Activated CD8-positive, alpha-beta memory T cell treated with anti-CD3 and anti-CD28 coated beads for 1 hour (primary cell): ENCODE measurements at places on chromosomes 11 and 22.

DNA sequence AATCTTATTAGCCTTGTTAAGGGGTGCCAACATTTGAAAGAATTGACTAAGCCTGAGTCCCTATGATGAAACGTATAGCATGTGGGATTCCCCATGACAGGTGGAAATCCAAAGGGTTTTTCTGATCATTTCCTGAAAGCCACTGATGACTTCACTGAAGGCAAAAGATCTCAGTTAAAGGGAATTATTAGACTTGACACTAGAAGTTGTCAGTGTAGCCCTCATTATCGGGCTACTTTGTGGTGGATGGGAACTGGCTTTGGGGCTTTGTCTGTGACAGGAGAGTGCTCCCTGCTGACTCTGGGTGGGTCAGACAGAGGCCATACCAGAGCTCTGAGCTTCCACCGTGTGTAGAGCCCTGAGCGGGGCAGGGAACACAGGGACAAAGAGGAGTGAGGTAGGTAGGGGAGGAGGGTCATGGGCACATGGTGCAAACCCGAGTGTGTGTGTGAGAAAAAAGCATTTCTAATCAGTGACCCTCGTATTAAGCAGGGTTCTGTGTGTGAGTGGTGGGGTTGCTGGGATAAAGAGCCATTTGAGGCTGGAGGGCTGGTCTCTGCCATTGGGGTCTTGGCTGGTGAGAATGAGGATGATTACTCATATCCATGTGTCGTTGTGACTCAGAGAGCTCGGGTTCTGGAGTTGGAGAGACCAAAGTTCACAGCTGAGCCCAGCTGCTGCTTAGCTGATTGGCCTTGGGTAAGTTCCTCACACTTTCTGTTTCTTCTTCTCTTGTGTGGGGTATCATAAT lies 101.1 kb downstream of the GRIK4 start:
- no peak for DNase-seq

- no peak for DNase-seq
Observed at GRCh38 chr11:32437495-32438345, 2.4 kb upstream of the WT1 start.

DNA sequence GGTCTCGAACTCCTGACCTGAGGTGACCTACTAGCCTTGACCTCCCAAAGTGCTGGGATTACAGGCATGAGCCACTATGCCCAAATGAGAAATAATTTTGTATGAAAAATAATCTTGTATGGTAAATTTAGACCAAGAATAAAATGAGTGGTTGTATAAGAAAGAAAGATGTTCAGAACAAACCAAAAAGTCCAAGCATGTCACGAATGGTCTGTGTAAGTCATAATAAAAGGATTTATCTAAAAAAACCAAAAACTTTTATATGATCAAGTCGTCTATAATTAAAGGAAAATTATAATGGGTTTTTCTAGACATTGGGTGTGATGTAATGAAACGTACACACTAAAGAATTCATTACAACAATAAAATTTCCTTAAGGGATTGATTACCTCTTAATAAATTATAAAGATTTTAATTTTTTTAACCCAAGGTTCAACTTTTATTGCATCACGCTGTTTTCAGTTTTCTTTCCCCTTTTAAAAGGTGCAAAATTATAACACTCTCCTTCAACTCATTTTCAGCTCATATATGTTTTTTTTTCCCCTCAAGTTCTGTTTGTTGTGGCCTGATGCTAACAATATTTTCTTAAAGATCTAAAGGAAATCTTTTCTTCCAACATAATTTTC lies 8.9 kb upstream of the AQP11 start:
- no peak for DNase-seq

- DNase-seq, result no peak
Observed at GRCh38 chr11:11995601-11996000, 12.8 kb downstream of the DKK3 start.

DNA sequence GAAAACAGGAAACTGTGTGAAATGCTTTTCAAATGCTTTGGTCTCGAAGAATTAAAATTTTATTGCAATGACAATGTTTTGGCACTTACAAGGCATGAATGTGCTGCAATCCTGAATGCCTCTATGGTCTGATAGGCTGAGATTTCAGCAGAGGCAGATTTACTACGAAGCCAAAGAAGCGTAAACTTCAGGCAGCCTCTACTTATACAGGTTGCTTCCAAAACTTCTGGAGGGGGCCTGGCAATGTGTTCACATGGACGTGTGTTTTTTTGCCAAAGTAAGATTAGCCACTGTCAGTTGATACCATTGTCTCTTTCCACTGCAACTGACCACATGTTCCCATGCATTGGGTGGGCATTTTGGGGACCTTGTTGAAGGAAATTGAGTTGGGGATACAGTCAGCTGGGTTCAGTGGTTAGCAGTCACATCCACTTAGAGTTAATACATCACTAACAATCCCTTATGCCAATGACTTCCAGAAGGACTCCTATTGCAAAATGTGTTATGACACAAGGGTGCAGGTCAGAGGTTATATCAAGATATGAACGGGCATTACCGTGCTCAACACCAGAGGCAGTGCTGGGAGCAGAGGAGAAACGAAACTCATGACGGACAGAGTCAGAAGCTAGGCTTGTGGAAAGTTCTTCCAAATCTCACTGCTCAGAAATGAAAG lies 48.8 kb downstream of the ABTB2 start:
- no peak for DNase-seq

- DNase-seq, result no peak
Observed at GRCh38 chr11:5689551-5689983, at the start of gene TRIM22. TSS of gene TRIM22 (plus strand) at chr11:5689790. CDS start at chr11:5696233, 6,443 bp downstream.

DNA sequence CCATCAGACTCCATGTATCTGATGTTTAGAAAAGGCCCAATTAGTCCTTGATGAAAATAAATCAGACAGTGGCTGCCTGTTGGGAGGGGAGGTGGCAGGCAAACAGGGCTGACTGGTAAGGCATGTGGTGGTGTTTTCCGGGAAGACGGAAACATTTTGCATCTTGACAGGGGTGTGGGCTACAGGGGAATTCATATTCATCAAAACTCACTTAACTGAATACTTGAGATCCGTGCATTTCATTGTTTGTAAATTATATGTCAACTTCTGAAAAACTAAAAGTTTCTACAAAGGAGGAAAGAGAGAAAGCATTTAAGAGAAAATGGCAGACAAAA lies 10.1 kb upstream of the MOB2 start:
- DNase-seq, result no peak

- DNase-seq, result no peak
Observed at GRCh38 chr11:42239188-42239587, 779.7 kb upstream of the LRRC4C start.

- no peak for DNase-seq
Observed at GRCh38 chr11:17906436-17906835, 106.4 kb downstream of the SERGEF start.

DNA sequence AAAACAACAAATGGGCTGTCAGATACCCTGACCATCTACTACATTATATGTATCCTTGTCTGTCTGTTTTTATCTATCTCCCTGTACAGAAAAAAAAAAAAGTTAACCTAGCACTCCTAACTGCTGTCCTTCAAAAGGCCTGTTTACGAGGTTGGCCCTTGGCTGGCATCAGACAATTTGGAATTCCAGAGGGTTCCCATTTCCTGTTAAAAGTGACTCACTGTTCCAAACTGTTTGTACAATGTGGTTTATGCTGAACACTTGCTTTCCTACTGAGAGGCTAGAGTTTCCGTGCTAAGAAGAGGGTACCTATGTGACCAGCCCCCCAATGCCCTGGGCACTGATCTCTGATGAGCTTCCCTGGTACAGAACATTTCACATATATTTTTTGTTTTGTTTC lies 65.9 kb upstream of the HMGXB4 start:
- no peak for DNase-seq

DNA sequence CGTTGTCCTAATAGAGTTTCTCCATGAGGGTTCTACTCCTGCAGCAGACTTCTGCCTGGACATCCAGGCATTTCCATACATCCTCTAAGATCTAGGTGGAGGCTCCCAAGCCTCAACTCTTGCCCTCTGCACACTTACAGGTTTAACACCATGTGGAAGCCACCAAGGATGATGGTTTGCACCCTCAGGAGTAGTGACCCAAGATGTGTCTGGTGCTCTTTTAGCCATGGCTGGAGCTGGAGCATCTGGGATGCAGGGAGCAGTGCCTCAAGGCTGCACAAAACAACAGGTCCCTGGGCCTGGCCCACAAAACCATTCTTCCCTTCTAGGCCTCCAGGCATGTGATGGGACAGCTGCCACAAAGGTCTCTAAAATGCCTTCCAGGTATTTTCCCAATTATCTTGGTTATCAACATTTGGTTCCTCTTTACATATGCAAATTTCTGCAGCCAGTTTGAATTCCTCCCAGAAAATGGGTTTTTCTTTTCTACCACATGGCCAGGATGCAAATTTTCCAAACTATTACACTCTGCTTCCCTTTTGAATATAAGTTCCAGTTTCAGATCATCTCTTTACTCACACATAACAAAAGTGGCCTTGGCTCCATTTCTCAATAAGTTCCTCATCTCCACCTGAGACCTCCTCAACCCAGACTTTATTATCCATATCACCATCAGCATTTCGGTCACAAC lies 69.5 kb upstream of the GNAZ start:
- DNase-seq, result no peak

DNA sequence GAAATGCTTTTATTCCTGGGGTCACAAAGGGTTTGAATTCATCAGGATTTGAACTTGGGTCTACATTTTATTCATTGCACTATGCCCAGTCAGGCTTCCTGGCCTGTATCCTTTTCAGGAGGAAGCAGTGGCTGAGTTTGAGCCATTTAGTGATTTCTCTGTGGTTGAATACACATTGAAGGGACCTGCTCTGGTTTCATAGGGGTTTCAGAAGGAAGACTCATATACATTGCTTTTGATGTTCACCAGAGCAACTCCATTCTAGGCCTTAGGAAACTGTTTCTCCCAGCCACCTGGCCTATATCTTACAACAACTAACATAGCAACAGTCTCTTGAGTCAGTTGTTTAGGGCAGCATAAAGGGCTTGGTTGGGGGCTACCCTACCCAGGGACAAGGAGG lies 165.7 kb downstream of the INSC start:
- DNase-seq, result no peak

- DNase-seq, result no peak
Observed at GRCh38 chr11:123588117-123588863, 66.1 kb downstream of the SCN3B start.

GRCh38 chr22:23893945-23894709 lies at the start of gene MIF:
TSS of gene MIF (plus strand) at chr22:23894383. CDS start at chr22:23894475, 92 bp downstream.
- DNase-seq, result peak; percentile 91

DNA sequence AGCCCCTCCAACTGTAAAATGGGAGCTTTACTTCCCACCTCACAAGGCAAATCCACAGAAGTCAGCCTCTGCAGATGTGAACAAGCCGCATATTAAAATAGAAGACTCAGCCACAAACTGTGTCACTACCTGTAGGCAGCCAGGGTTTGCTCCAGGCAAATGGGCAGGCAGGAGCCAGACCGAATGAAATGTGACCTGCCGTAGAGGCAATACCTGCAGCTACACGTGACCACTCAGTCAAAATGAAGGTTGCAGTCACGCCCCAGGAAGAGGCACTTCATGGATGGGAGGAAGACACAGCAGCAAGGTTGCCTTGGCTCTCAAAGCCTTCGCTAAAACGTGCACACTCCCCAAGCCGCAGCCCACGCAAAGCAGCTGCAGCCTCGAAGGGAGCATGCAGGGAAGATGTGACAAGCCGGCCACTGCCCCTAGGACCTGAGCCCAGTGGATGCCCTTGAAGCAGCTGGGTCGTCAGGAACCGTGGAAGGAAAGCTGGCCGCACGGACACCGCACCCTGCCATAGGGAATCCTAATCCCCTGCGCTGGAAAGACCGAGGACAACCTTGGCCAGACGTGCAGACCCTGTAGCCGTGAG lies 53.1 kb downstream of the SHANK2 start:
- DNase-seq, result no peak

DNA sequence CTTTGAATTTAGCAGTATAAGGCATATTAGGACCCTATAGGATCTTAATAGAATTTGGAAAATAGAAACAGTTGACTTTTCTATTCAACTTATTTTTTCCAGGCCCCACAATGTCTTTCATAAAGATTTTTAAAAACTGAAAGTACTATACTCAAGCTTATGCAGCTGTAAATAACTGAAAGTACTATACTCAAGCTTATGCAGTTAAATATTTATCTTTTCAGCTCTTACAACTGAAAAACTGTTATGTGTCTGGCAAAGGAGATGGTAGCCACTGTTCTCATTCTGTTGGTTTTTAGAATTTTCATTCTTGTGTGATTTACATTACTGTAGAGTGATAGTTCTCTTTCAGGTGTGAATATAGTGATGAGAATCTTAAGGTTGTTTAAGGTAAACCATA lies 16.5 kb downstream of the HIPK3 start:
- no peak for DNase-seq

GRCh38 chr11:72739240-72740059 lies 12.8 kb downstream of the ARAP1 start:
- DNase-seq, result no peak

DNA sequence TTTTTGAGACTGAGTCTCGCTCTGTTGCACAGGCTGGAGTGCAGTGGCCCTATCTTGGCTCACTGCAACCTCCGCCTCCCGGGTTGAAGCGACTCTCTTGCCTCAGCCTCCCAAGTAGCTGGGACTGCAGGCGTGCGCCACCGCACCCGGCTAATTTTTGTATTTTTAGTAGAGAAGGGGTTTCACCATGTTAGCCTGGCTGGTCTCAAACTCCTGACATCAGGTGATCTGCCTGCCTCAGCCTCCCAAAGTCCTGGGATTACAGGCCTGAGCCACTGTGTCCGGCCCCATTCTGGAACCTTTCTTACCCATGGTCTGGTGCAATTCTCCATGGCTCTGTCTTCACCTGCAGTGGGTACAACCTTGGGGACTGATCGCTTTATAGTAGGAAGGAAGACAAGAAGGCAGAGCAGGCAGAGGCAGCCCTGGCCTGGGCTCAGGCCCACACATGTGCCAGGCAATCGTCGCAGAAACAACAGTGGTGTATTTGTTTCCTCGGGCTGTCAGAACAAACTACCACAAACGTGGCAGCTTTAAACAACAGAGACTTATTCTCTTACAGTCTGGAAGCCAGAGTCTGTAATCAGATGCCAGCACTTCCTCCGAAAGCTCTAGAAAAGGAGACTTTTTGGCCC lies 4.0 kb upstream of the PTGDR2 start:
- no peak for DNase-seq

DNA sequence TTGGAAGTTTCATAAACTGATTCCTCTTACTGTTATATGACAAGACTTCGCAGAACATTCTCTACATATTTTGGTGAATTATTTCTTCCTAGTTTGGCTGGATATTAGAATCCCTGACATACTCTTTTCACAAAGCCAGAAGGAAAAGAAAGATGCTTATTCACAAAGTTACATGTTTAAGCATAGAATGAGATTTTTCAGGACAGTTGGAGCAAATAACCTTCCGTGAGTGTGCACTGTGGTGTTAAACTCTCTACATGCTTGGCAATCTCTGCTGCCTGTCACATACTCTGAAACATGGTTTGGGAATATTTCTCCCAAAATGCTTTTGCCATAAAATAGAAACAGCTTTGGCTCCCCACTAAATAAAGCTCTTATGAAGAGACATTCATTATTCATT lies 230.0 kb upstream of the MTNR1B start:
- no peak for DNase-seq

DNA sequence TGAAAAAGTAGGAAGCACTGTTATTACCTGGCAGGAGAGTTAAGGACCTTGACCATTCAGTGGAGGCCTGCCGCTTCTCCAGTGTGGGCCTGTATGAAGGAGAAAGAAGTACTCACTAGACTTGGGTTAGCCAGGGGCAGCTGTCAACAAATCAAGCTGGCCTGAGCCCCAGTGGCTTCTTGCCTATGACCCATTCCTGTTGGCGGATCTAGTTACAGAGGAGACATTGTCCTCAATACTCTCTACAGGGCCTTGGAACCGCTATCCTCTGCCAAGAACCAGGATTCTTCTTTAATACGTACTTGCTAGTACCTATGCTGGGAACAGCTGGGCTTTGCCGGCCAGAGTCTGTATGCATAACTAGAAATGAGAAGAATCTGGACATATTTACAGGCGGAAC lies 68.1 kb downstream of the ALX4 start:
- DNase-seq, result no peak
